ENCODE measurements at places on chromosomes 11 and 22. TPM values are rescaled to one million over a fixed set of nuclear protein-coding genes. Genes with fewer than 3 reads are reported as not detected.
A peak's percentile ranks its signal among the peaks of the same experiment; 100 is the strongest.

DNA sequence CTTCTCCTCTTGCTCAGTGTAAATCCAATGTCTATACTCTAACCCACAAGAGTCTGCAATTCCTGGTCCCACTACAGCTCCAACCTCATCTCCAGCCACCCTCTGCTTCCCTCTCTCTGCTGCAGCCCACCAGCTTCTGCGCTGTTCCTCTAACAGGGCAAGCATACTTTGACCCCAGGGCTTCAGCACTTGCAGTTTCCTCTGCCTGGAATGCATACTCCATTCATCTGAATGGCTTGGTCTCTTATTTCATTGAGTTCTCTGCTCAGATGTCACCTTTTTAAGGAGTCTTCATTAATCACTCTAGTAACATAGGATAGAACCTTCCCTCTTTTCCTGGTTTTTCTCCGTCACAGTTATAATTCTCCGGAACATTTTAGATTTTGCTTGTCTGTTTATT, 141.6 kb downstream of the BUD13 start:
- DNase-seq = peak; percentile 23

GRCh38 chr11:23138761-23139160, 278.5 kb upstream of the CCDC179 start:
- DNase-seq = no peak

Gene CHRM1
- total RNA-seq = not detected

- DNase-seq = no peak
These were observed 342.6 kb upstream of the CCDC90B start for GRCh38 chr11:83628622-83629355.

DNA sequence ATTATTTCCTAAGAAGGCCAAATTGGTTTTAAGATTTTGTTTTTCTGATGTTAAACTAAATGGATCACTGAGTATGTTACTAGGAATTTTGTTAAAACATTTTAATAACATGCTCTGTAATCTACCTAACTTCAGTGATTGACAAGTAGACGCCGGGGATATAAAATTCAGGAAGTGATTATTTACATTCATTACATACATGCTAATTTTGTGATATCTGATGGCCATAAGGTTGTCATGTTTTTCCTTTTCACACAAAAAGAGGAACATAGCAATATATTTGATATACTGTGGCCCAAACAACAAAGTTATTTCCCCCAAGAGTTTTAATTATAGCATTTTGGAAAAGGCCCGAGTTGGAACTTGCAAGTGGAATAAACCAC, 12.1 kb downstream of the SCUBE1 start:
- DNase-seq = no peak

GRCh38 chr11:107859459-107860239, 1.1 kb upstream of the SLC35F2 start:
- peak; percentile 75 for DNase-seq

GRCh38 chr22:21646608-21647590, 4.8 kb downstream of the SDF2L1 start:
- DNase-seq = peak; percentile 91

Gene KCNE3
- total RNA-seq = 1.5 TPM

DNA sequence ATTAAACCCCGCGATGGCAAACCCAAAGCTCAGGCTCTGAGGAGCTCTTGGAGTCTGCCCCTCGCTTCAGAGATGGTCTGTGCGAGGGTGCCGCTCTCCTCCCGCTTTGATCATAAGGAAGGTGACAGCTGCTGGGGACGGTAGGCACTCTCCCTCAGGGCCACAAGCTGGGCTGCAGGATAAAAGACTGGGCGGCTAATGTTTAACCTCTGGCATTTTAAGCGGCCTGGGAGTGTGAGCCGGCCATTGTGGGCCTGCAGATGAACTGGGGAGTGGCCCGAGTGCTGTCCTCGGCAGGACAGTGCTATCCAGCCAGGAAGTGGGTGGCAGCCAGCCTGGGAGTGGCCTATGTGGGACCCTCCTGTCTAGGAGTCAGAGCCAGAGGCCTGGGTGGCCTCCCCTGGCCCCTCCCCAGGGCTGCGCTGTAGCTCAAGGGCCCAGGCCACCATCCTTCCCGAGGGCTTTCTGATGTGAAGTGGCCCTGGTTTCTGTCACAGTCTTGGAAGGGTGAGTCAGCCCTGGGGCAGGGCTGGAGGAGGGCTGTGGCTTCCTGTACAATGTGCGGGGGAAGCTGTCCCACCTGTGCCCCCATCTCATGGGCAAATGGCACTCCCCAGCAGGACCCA, 58.7 kb upstream of the PRODH start:
- DNase-seq = peak; percentile 88

DNA sequence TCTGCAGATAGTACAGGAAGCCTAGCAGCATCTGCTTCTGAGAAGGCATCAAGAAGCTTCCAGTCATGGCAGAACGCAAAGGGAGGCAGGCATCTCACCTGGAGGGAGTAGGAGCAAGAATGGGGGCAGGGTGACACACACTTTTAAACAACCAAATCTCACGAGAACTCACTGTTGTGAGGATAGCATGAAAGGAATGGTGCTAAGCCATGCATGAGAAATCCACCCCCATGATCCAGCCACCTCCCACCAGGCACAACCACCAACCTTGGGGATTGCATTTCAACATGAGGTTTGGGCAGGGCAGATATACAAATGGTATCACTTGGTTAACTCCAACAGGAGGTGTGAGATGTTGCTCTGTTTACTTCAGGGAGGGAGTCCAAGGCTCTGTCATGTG, 612.0 kb upstream of the KIRREL3 start:
- DNase-seq = peak; percentile 59

DNA sequence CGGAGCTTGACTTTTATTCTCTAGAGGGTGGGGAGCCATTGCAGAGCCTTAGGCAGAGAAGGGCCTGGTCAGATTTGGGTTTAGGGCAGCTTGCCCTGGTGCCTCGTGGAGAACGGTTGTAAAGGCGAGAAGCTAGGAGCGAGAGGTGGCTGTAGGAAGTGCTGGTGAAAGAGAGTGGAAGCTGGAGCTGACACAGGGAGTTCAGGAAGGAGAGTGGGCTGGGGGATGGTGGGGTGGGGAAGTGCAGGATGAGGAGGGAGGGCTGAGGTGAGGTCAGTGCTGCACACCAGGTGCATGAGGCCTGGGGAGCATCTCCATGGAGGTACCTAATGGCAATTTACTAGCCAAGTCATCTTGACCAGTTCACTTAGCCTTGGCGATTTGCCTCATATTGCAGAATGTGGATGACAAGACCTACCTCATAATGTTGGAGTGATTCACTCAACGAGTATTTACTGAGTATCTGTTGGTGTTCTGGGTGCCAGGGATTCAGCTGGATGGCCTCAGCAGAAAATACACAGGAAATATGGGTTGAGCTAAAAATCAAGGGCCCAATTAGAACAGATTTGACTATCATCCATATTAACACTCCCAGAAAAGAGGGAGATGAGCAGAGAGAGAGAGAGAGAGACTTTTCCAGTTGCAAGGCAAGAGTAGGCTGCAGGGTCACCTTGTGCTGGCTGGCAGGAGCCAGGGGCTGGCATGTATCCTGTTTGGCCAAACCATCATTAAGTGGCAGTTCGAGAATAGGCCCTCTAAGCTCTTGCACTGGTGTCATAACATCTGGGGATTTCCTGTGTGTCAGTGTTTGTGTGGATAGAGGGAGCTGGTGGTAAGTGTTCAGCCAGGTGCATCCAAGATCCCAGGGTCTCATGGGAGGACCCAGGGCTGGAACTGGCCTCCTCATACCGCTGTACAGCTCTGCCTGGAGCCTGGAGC, 44.4 kb upstream of the CLDN5 start:
- DNase-seq = no peak

- DNase-seq = no peak
These were observed 630 bp downstream of the UBASH3B start for GRCh38 chr11:122656073-122656630.
